Left colon (tissue), 2 donors: ENCODE measurements at places on chromosomes 1 and 21.

DNA sequence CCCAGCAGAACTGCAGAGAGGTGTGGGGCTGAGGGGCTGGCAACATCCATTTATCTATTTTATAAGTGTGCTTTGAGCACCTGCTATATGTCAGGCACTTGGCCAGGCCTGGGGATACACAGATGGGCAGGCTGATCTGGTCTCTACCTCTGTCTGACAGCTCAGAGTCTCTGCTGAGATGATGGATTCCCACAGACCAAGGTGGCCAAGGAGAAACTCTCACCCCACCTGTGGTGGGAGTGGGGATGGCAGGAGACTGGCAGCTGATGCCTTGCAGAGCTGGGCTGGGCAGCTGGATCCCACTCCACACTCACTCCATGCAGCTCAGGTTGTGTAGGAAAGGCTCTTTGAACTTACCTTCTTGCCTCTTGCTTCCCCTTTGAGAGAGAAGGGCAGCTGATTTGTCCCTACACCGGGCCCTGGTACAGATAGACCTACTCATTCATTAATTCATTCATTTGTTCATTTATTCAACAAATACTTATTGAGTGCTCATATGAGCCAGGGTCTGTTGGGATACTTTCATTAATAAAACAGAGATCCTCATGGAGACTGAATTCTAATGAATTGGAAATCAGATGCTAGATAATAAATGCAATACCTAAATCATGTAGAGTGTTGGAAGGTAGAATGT is 9.0 kb downstream of the ADORA1 start:
- no peak for DNase-seq

DNA sequence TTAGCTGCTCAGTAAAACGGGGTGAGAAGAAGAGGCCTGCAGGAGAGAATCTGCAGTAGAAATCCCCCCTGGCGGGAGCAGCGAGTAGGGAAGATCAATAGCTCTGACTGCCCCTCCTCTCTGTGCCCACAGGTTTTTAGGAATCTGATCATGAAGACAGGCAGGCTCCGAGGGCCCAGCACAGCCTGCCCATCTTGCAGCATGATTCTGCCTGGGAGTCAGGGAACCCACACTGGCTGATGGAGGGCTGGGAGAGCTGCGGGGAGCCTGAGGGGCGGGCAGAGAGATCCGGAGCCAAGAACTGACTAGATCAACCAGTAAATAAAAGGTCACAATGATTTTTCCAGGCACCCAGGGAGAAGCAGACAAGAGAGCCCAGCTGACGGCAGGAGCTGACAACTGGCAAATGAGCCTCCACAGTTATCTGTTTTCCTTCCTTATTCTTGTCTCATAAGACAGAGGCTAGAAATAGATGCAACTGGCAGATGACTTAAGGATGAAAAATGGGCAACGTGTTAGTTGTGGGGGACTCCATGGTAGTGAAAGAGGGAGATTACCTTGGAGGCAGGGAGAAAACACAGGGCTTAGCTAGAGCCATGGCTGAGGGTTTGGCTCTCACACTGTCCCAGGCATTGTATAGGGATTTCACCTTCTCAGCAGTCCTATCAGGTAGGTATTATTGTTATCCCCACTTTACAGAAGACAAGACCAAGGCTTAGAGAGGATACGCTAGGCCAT is 116.2 kb downstream of the PLXNA2 start:
- no peak for DNase-seq

- no peak for DNase-seq
Observed at GRCh38 chr1:236753964-236754363, 41.1 kb upstream of the MTR start.

- DNase-seq = no peak
Observed at GRCh38 chr21:38597421-38597820, 99.1 kb upstream of the ERG start.

DNA sequence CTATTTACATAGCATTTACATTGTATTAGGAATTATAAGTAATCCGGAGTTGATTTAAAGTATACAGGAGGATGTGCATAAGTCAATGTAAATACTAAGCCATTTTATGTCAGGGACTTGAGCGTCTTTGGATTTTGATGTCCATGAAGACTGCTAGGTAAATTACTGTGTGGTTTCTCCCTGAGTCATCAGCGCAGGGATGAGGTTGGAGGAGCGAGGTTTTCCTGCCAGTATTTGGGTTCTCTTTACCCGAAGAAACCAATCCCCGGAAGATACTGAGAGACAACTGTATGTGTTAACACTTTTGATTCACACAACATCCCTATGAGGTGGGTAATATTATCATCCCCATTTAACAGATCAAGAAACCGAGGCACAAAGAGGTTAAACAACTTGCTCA is 29.3 kb downstream of the BATF3 start:
- DNase-seq = no peak

GRCh38 chr1:229579059-229579673 is 20.7 kb upstream of the ABCB10 start:
- DNase-seq = peak; percentile 53
